Stomach (tissue), 19 donors: ENCODE measurements at places on chromosomes 7 and 10. TPM values are rescaled to one million over a fixed set of nuclear protein-coding genes. Genes with fewer than 3 reads are reported as not detected.
A peak's percentile ranks its signal among the peaks of the same experiment; 100 is the strongest.

Gene MUC12
- 0.58 TPM for total RNA-seq

Gene TRIM50
- 69.4 TPM for total RNA-seq

Gene AQP1
- total RNA-seq = 38.2 TPM

Gene NME8
- total RNA-seq = not detected

Gene MICALL2
- total RNA-seq = 58.4 TPM

Gene CUX1
- 44.3 TPM for total RNA-seq

Gene NPFFR1
- total RNA-seq = not detected

Gene CDK5
- 17.7 TPM for total RNA-seq

DNA sequence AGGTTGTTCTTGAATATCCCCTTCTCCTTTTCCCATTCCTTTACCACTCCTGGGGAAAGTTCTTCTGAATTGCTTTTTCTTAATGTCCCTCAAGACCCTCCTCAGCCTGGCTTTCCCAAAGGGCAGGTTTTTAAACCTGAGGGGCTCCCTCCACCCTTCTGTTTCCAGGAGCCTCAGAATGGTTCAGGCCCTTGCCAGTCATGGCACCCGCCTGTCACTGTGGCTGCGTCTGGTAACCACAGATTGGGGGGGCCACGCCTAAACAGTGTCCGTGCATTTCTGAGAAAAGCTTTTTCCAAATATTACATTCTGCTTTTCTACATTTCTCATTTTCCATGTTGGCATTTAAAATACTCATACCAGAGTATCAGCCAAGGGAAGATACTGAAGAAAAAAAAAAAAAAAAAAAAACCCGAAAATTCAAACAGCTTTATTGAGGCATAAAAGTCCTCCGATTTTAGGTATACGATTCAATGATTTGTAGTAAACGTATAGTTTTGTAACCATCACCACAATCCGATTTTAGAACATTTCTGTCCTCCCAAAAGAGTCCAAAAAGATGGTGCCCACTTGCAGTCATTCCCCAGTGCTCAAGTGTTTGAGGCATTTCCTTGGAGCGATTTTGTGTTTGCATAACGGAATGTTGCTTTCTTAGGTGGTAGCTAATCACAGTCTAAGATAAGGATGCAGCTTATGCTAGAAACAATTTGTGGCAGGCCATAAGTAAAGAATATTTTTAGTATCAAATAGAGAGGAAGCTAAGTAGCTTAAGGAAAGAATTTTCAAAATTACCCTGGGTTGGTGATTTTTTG, 22.1 kb downstream of the HKDC1 start:
- DNase-seq = no peak

DNA sequence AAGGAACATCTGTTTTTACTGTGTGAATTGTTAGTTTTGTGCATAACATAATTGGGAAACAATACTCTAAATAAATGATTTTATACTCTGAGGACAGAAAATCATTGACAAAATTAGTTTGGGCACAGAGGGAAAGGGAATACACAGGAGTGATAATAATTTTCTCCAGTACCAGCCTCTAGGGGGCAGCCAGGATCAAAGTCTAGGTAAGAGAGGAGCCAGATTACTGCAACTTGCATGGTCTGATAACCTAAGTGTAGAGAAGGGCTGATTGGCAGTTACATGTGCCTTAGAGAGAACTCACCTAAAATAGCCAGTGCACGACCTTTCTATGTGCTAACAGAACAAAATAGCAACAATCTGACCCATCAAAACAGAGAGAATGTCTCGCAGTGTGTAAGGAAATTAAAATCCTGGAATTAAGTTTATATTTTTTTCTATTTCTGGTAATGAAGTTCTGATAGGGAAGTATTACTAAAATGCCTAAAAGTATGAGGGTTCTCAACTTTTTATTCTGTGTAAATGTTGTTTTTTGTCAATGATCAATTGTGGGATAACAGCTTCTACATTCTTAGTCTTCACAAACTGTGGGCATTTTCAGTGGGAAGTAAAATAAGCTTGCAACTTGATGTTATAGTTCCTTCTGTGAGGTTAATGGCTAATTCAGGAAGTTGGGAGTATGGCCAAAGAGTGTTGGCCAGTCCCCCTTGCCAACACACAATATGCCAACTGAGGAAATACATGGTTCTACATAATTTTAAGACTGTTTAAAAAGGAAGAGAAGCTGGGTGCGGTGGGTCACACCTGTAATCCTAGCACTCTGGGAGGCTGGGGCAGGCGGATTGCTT, 66.4 kb downstream of the EXOC6 start:
- DNase-seq = peak; percentile 42

- DNase-seq = no peak
Observed at GRCh38 chr10:12590675-12591659, 241.6 kb downstream of the CAMK1D start.

GRCh38 chr10:90911133-90912051, 9.5 kb downstream of the ANKRD1 start:
- DNase-seq = peak; percentile 89

DNA sequence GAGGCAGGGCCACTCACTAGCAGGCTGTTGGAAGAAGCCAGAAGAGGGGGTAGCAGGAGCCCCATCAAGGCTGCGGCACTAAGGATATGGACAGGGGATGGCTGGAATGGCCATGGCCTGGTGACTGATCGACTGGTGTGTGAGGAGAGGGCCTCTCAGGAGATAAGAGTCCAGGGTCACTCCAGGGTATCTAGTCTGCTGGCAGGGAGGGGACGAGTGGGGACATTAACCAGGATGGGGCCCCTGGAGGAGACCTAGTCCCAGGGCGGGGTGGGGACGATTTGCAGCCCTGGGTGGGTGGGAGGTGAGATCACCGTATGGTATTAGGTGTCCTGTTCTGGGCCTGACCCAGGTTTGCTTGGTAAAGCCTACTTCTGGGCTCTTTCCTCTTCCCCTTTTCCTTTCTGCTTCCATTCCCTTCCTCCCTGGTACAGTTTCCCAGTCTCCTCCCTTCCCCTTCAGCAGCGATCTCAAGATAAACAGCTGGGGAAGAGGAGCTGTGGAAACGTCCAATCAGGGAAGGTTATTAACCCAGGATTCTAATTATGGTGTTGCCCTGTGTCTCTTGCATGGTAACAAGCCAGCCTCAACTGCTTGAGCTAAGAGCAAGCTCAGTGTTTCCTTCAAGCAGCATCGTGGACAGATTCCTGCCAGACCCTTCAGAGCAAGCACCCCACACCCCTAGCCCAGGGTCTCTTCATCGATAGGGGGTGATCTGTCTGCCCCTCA, 233.2 kb downstream of the RPS24 start:
- DNase-seq = peak; percentile 63

DNA sequence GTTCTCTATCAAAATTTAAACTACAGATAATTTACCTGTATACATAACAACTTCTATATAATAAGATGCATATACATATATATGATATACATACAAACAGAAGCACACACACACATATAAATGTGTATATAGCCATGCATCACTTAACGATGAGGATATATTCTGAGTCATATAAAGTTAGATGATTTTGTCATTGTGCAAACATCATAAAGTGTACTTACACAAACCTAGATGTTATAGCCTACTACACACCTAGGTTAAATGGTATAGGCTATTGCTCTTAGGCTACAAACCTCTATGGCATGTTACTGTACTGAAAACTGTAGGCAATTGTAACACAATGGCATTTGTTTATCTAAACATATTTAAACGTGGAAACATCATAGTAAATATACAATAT, 937.6 kb upstream of the KCND2 start:
- DNase-seq = no peak

DNA sequence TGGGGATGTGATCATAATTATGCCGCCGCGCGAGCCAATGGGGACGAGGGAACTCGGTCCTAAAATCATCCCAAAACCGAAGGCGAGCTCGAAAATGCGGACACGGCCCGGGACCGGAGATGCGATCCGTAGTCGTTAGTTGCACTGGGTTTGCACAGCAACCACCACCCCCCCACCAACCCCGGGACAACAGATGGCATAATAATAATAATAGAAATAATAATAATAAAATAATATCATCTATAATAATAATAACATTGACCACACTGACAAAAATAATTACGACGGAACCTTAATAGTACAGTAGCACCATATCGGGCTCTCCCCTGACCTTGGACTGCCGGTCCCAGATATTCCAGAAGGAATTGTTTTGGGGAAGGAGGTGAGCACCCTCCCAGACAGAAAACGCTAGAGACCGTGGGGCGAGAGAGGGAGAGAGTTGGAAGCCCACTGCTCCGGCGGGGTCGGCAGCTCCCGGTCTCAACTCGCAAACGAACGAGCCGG, 1.1 kb upstream of the EMX2 start:
- DNase-seq = no peak

GRCh38 chr10:48607356-48608278, 2.7 kb upstream of the ARHGAP22 start:
- DNase-seq = no peak

GRCh38 chr7:69893906-69894305, 295.6 kb downstream of the AUTS2 start:
- DNase-seq = peak; percentile 39

- no peak for DNase-seq
Observed at GRCh38 chr10:112343056-112343806, 30.7 kb upstream of the ACSL5 start.

GRCh38 chr7:151028948-151029501, 775 bp downstream of the ABCB8 start:
- no peak for DNase-seq

- no peak for DNase-seq
Observed at GRCh38 chr10:51066231-51066630, 8.1 kb upstream of the PRKG1 start.

GRCh38 chr7:36021367-36021766, 131.7 kb upstream of the EEPD1 start:
- DNase-seq = no peak

DNA sequence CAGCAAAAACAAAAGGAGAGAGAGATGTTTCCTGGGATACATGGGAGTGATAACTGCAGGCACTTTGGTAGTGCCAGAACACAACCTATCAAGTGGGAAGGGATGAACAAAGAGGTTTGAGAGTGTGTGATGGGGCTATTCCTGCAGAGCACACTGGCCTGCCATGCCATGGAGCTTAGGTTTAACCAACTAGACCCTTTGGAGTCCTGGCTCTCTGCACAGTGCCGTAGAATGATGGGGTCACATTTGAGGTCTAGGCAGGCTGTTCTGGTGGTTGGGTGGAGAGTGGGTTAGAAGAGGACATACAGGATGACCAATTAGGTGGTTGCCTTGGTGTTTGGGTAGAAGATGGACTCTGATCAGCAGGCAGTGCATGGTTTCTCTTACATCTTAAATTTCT, 101.9 kb upstream of the HABP2 start:
- no peak for DNase-seq

GRCh38 chr10:81179324-81179723, 641.6 kb downstream of the SH2D4B start:
- no peak for DNase-seq

- DNase-seq = no peak
Observed at GRCh38 chr7:37927773-37928444, 7.5 kb downstream of the EPDR1 start.

GRCh38 chr10:8047452-8048280, 6.8 kb upstream of the GATA3 start:
- no peak for DNase-seq

DNA sequence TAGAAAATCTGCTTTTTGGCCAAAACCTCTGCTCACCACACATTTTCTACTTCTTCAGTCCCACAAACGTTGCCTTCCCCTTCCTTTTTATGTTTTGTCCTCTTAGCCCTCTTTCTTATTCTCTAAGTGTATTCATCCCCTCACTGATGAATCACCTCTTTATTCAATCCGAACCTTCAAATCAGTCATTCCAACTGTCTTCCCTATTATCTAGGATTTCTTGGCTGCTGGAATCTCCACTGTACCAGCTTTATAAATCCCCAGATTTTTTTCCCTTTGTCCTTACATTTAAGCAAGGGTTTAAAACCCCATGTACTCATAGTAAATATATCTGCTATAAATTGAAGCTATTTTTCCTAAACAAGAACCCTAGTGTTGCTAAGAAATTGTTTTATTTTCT, 176.9 kb downstream of the SEMA3A start:
- DNase-seq = no peak
